NCI-H1436 (cell line): ENCODE measurements at places on chromosomes 12 and 14.

DNA sequence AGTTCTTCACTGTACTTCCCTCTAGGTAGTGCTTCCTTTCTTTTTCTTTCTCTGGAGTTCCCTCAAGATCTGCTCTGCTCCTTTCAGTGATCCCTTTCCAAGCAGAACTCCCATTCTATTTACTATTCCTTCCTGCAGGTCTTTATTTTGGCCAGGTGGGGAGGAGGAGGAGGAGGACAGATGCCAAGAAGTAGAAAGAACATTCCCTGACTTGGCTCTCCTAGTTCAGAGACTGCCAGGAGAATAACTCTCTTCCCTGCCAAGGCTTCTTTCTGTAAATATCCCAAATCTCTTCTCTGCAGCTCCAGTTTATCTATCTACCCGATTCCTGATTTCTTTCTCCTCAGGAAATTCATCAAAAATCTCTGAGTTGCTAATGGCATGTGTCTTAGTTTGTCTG is 229.6 kb upstream of the TMEM260 start:
- no peak for DNase-seq

DNA sequence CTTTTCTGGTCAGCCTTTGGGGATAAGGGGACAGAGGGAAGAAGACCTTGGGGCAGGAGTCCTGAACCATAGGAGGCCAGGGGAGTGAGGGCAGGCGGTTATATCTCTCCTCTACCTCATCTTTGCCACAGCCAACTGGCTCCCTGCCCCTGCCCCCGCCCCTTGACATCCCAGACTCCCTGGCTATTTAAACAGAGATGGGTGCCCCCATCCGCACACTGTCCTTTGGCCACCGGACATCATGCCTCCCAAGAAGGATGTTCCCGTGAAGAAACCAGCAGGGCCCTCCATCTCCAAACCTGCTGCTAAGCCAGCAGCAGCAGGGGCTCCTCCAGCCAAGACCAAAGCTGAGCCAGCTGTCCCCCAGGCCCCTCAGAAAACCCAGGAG is 1.3 kb downstream of the MYL6B start:
- DNase-seq = no peak

DNA sequence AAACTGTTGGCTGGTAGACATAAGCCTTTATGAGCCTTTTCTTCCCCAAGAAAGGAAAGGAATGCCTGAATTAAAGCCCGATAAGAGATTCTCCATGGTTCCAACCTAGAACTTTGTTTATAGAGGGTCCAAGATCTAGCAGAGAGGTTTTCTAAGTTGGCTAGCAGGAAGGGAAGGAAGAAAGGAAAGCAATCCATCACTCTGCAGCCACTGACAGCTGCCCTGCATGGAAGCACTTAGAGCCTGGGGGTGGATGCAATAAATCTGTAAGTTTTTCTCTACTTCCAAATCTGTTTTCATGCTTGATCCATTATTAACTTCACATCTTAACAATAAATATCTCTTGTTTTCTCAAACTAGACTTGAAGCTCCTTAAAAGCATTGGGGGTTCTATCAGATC is 224.4 kb downstream of the KSR2 start:
- no peak for DNase-seq

DNA sequence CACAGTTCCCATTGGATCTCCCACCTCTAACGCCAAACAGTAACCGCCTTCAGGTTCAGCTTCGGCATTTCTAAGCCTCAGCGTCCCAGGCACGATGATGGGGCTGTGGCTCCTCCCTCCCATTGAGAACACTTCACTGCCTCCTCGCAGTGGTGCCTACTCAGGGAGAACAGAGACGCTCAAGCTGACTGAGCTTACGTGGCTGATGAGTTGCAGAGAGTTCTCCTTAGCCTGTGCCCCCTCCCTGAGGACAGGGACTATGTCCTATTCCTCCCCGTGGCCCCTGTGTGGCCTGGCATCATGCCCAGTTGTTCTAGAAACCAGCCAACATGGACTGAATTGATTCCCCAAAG is 87.0 kb downstream of the ITPK1 start:
- DNase-seq = no peak

DNA sequence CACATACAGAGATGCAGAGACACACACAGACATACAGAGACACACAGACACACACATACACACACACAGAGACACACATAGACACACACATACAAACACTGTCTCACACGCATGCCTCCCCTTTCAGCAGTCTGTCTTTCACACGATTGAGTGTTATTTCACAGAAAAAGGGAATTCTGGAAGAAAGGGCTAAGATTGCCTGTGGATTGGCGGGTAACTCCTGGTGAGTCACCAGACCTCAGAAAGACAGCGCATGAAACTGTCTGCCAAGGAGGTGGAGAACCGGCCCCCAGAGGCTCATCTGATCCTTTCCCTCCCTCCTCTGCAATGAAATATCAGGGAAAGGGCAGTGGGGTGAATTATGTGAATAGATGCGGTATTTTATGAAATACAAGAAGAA is 127.2 kb upstream of the GSC start:
- no peak for DNase-seq

DNA sequence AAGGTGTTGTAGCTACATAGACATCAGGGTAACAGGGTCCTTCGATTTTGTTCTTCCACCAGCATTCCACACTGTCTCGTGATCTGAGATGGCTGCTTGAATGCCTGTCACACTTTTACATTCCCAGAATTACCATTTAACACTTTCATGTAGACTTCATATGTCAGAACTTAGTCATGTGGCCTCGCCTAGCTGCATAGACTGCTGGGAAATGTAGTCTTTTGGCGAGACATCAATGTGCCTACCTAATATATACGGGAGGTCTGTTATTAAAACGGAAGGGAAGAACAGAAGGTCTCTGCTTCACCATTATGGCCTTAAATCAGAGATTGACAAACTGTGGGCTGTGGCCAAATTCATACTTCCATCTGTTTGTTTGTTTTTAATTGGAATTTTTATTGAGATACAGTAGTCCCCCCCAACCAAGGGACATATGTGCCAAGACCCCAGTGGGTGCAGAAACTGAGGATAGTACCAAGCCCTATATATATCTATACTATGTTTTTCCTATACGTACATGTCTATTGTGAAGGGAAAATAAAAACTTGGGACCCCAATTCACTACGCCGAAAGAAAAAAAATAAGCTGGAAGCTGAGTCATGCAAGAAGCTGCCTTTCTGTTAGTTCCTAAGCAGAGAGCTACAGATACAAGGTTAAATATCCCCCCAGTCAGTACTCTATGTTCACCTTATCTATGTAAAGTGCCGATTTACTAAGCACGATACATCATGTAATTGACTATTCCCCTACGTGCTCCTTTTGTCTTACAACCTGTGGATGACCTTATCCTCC is 11.3 kb upstream of the HRK start:
- DNase-seq = no peak

DNA sequence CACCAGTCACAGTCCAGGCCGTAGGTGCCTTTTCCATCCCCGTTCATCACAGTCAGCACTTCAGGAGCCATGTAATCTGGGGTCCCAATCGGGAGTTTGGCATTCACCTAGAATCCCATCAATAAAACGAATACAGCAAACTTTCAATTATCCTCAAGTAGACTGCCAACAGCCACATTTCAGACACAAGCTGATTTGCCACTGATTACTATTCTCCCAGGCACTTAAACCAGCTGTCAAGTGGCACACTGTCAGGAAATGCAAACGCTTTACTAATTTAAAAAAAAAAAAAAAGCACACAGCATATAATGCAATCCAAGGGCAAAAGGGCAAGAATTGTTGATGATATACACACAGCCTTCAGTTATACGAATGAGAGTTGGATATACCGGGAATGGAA is 51.9 kb downstream of the CIT start:
- DNase-seq = no peak

GRCh38 chr12:66956300-66956699 is 277.4 kb upstream of the GRIP1 start:
- no peak for DNase-seq

GRCh38 chr12:30719060-30719459 is 23.4 kb upstream of the IPO8 start:
- DNase-seq = no peak

DNA sequence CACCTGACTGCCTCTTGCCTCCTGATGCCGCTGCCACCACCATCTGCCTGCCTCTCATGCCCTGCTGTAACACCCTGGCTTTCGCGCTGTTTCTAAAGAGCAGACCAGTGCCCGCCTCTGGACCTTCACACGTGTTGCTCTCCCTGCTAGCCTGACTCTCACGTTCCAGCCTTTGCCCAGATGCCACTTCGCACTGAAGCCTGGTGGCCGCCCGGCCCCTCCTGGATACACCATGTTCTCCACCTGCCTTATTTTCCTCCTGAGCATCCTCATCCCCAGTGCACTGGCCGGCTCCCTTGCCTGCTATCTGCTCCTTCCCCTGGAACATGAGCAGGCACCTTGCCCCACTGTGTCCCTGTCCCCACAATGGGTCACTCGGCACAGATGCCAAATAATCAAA is 146.5 kb downstream of the PIWIL1 start:
- no peak for DNase-seq

DNA sequence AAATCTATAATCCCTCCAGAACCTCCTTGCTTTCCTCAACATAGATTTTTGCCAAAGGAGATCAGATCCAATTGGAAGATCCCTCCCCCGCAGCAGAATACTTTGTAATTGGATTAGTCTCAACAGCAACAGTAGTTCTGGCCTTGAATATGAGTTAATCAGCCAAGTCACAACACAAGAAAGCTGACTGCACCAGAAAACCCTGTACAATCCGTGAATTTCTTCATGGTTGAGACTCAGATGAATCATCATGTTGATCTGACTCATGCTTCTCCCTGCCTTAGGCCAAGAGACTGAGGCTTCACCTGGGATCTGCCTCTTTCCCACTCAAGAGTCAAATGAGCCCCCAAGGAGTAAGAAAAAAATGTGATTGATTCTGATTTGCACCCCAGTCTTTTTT is 3.0 kb upstream of the METTL17 start:
- no peak for DNase-seq

GRCh38 chr14:69288956-69289705 is 29.2 kb downstream of the GALNT16 start:
- DNase-seq = no peak

GRCh38 chr12:26767116-26767515 is 65.9 kb downstream of the ITPR2 start:
- DNase-seq = no peak

DNA sequence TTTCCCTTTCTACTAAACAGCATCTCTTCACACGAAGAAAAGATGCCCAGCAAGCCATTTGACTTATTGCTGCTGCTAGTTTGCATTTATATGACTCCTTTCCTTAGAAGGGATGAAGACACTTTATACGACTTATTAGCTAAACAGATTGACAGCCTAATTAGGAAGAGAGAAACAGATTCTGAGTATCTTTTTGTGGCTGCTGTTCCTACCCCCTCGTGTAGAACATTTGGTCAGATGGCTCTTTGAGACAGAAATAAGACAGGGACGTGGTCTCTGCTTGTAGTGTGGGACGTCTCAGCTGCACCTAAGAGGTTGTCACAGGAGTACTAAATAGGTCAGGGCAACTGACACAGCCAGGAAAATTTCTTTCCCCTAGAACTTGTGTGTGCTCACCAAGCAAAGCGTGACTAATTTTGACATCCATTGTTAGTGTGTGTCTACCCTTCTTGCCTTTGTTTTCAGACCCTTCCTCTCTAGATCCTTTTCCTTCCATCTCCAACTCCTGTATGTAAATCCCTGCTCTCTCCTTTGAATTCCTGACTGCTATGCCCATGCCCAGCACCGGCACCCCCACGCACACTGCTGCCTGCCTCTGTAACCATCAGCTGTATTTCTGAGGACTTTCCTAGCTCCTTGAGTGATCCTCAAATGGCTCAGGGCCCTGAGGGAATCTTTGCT is 83.2 kb downstream of the DAD1 start:
- no peak for DNase-seq

GRCh38 chr12:4771172-4771959 is 51.2 kb downstream of the GALNT8 start:
- DNase-seq = no peak
